Left renal pelvis (tissue), 4 donors: ENCODE measurements at places on chromosomes 1 and 21. TPM values are rescaled to one million over a fixed set of nuclear protein-coding genes. Genes with fewer than 3 reads are reported as not detected.

The NTPCR gene
- 73.4 TPM for polyA plus RNA-seq

The CELA3A gene
- not detected for polyA plus RNA-seq

The LCK gene
- polyA plus RNA-seq: 7.4 TPM

The AMY2B gene
- 8.9 TPM for polyA plus RNA-seq

The CD58 gene
- 19.6 TPM for polyA plus RNA-seq

The SH2D1B gene
- 0.09 TPM for polyA plus RNA-seq

The TRIM46 gene
- 6.3 TPM for polyA plus RNA-seq

The PTAFR gene
- 3.3 TPM for polyA plus RNA-seq

The SELP gene
- 1.6 TPM for polyA plus RNA-seq

The ITPKB gene
- 22.5 TPM for polyA plus RNA-seq
